OCI-M1 (cell line): ENCODE measurements at places on chromosomes 3 and 15.
A peak's percentile ranks its signal among the peaks of the same experiment; 100 is the strongest.

GRCh38 chr3:55692295-55692956 lies 205.3 kb upstream of the WNT5A start:
- DNase-seq = no peak

- no peak for DNase-seq
Measured at GRCh38 chr3:13069495-13069894, 3.7 kb downstream of the IQSEC1 start.

- peak; percentile 79 for DNase-seq
Measured at GRCh38 chr3:195458316-195458717, 15.5 kb upstream of the ACAP2 start.

GRCh38 chr3:170598091-170598502 lies 12.2 kb upstream of the SLC7A14 start:
- DNase-seq = no peak

DNA sequence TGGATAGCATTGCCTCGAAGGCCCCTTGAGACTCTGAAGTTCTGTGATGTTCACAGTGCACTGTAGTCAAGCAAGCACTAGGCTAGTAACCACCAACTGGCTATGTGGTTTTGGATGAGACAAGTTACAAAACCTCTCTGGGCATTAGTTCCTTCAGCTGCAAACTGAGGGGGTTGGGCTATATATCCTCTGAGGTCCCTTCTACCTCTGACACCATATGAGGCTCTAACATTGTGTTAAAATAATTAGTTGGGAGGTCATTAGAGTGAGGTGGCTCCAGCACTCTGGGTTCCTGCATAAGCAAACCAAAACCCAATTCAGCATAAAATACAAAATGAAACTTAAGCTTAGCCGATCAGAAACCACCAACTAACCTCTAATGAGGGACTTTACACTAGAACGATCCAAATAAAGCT lies 209.5 kb upstream of the LRRN1 start:
- DNase-seq = no peak

- DNase-seq = peak; percentile 49
Measured at GRCh38 chr15:42921342-42921731, 759 bp upstream of the TTBK2 start.

DNA sequence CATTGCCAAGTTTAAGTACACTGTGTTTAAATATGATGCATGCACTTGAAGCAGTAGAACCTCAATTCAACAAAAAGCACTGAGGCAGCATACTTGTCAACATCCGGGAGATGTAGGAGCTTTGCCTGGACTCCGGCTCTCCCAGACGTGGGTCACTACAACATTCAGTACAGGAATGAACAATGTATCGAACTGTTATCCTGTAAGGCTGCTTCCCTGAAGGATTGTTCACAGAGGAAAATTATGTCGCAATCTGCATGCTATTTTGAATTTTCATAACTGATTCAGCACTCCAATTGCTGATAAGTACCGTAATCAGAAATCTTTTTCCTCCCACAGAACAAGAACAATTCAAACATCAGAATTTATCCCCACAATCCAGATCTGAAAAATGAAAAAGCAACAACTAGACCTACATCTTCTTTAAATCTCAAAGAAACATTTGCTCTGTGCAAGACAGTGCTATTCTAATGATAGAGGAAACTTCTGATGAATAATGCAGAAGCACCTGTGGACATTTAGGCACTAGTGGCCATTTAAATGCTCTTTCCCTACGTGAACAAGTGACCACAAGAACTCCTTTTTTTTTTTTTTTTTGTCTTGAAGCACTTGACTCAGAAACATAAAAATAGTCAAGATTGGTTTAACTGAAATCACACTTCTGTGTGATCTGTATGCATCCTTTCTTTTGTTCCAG lies 113.4 kb downstream of the PLCH1 start:
- DNase-seq = no peak

DNA sequence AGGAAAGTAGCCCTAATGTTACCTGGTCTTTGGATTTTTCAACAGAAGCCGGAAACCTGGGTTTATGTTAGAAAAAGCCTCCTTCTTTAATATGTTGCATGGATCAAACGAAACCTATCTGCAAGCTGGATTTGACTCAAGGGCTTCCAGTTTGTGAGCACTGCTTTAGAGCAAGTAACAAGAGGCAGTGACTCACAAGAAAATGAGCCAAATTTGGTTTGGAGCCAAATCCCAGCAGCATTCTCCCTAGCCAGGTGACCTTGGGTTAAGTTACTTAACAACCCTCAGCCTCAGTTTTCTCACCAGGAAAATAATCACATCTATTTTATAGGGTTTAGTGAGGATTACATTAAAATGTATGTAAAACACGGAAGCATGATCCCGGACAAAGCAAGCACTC lies 215.2 kb upstream of the PRICKLE2 start:
- DNase-seq = no peak

DNA sequence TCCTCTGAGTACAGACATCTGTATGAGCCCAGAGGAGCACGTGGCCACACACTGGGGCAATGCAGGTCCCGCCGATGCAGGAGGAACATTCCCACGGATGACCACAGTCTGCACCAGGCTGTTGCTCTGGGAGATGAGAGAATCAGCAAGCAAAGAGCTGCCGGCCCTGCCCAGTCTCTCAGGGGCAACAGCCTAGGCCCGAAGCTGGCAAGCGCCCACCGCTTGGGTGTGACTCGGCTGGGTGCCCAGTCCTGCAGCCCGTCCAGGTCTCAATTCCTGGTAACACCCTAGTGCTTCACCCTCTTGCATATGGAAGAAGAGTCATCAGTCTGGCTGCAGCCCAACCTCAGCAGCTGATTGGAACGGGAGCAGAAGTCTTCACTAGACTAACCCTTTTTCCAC lies 153.7 kb upstream of the HES1 start:
- DNase-seq = no peak

- DNase-seq = no peak
Measured at GRCh38 chr3:141257961-141258360, 26.3 kb downstream of the PXYLP1 start.

DNA sequence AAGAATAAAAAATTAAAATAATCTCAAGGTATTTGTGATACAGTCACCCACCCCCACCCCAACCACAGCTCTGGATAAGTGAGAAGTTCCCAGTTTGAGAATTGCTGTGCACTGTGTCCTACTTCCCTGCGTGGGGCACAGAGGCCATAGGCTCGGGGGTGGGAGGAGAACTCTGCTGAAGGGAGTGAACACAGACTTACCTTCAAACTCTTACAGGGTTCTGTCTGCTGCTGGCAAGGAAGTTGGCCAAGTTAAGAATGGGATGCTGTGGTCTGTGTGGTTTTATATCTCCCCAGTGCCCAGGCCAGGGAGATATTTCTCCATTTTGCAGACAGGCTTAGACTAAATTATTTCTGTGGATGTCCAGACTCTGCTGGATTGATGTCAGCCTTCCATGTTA lies 37.6 kb downstream of the SPTSSB start:
- peak; percentile 37 for DNase-seq

GRCh38 chr3:111301238-111301798 lies 229.7 kb downstream of the NECTIN3 start:
- no peak for DNase-seq

- DNase-seq = no peak
Measured at GRCh38 chr15:81161160-81161673, 27.1 kb downstream of the CFAP161 start.

GRCh38 chr3:128276577-128277183 lies 123.4 kb downstream of the EEFSEC start:
- no peak for DNase-seq

- no peak for DNase-seq
Measured at GRCh38 chr3:70631716-70632307, 319.4 kb upstream of the MDFIC2 start.

DNA sequence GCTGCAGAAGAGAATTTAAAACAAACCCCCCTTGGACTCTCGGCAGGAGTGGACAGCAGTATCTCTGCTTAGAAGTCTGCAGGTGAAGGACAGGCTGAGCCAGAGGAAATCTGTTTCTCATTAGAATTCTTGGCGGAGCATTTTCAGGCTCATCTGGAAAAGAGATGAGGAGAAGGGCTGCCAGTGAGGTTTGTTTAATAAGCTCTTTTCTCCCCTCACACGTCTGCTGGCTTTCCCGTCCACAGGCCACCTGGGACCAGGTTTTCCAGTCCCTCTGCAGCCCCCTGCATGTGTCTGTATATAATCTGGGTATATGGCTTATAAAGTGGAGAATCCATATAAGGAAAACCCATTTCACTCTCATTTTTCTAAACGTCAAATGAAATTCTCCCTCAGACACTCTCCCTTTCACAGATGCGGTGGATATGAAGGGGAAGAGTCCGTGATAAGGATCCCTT lies 155.4 kb upstream of the TPM1 start:
- no peak for DNase-seq

- no peak for DNase-seq
Measured at GRCh38 chr3:155321418-155321817, 27.9 kb upstream of the STRIT1 start.

DNA sequence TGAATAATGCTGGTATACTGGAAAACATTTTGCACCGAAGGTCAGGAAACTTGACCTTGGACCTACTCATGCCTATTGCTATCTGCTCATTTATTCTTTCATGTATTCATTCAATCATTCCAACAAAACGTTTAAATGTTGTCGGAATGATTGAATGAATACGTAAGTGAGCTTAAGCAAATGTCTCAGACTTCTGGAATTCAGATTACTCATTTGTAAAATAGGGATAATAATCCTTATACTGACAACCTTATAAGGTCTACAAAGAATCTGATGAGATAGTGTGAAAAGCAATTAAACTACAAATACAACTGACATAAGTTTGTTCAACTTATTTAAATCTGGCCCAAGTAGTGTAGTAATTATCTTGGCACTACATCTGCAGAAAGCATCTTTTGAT lies 288.7 kb downstream of the WDR72 start:
- no peak for DNase-seq

GRCh38 chr15:48624700-48625099 lies 20.8 kb downstream of the FBN1 start:
- DNase-seq = no peak

GRCh38 chr3:29398787-29399186 lies 117.9 kb downstream of the RBMS3 start:
- DNase-seq = no peak

- no peak for DNase-seq
Measured at GRCh38 chr15:77548589-77549557, 83.8 kb downstream of the LINGO1 start.

GRCh38 chr15:68384451-68385239 lies 47.3 kb downstream of the ITGA11 start:
- DNase-seq = no peak

DNA sequence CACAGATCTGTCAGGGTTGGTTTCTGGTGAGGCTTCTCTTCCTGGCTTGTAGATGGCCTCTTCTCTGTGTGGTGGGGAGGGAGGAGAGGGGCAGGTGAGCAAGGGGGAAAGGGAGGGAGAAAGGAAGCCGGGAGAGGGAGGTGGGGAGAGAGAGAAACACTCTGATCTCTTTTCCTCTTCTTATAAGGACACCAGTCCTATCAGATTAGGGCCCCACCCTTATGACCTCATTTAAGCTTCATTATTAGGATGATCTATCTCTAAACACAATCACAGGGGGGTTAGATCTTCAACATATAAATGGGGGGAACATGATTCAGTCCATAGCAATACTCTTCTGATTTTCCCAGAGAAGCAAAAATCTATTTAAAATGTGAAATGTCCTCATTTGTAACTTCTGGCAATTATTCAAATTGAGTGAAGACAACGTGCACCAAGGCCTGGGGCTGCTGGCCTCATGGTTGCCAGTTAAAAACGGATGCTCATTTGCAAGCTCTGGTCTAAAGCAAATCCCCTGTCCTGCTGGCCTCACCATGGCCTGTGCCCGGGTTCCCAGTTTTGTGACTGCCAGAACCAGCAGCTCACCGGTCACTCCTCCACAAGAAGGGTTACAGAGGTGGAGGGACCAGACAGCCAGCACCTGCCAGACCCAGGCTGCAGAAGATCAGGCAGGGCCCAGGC lies 8.3 kb downstream of the POMGNT2 start:
- DNase-seq = no peak

DNA sequence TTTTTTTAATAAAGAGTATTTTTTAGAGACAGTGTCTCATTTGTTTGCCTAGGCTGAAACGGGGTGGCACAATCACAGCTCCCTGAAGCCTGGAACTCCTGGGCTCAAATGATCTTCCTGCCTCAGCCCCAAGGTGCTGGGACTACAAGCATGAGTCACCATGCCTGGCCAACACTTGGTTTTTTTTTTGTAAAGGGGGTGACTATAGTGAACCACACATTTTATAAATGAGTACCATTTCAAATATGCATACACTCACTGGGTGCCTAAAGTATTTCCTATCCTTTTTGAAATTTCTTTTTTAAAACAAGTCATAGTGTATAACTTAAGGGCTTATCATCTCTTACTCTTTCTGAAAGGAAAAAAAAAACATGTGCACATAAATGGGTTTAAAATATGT lies 325.2 kb upstream of the MEIS2 start:
- no peak for DNase-seq

GRCh38 chr3:41199866-41200668 lies 762 bp downstream of the CTNNB1 start:
- DNase-seq = peak; percentile 64

DNA sequence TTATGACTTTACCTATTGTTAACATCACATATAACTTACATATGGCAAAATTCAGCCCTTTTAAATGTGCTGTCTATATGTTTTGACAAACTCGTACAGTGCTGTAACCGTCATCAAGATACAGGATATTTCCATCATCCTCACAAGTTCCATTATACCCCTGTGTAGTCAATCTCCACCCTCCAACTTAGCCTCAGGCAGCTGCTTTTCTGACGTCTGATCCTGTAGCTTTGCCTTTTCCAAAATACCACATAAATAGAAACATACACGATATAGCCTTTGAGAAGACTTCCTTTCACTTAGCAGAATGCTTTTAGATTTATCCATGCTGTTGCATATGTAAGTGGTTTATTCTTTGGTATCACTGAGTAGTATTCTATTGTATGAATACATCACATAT lies 47.1 kb downstream of the SLC12A1 start:
- DNase-seq = no peak

GRCh38 chr3:124599147-124599765 lies 131.0 kb upstream of the UMPS start:
- DNase-seq = no peak

DNA sequence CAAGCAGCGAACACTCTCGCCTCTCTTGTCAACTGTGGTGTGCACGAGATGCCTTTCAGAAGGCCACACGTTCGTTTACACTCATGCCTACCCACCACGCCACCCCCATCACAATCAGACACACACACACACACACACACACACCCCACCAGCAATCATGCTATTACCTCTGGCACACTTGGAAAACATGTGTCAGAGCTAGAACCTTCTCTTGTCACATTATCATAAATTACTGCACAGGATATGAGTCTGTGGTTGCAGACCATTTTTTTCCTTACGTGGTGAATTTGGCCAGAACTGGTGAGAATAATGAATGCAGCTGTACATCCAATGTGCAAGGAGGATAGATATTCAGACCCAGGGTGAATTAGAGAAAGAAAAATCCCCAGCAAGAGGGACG lies 52.4 kb downstream of the TRIM69 start:
- no peak for DNase-seq

- no peak for DNase-seq
Measured at GRCh38 chr3:27669591-27669990, 52.5 kb downstream of the EOMES start.

DNA sequence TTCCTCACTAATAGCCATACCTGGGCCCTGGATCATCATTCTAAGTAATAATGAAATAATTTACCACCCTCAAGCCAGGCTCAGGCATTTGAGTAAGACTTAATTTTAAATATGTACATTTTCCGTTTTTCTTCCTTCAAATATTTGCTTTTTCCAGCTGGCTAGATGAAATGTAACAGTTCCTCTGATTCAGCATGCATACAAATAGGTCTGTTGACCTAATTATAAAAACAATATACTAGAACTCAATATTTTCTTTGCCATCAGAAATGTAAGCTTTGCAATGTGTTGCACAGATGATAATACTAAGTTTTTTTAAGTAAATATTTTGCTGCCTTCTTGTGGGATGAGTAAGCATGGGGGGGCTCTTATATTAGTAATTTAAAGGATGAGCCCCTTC lies 91.6 kb downstream of the FEZF2 start:
- DNase-seq = no peak
